Right hindlimb (tissue), 1 donor: ENCODE measurements at places on chromosomes 5 and 9.

DNA sequence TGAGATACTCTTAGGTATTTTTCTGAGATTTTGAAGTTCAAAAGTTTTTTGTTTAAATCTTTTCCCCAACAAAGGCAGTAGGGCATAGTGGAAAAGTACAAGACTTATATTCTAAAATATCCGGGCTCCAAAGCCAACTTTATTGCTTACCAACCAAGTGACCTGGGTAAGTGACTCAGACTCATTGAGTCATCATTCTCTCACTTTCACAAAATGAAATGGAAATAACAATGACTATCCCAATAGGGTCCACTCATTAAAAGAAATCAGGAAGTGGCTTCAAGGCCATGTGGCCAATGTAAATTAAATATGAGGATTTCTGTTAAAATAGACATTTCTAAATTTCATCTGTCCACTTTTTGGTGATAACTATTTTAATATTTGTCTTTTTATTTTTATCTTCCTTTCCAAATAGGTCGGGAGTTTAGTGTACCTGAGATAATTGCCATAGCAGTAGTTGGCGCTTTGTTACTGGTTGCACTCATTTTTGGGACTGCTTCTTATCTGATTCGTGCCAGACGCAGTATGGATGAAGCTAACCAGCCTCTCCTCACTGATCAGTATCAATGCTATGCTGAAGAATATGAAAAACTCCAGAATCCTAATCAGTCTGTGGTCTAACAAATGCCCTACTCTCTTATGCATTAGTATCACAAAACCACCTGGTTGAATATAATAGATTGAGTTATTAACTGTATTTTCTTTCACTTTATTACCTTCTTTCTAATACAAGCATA, 15.5 kb downstream of the TYRP1 start:
- no peak for DNase-seq

DNA sequence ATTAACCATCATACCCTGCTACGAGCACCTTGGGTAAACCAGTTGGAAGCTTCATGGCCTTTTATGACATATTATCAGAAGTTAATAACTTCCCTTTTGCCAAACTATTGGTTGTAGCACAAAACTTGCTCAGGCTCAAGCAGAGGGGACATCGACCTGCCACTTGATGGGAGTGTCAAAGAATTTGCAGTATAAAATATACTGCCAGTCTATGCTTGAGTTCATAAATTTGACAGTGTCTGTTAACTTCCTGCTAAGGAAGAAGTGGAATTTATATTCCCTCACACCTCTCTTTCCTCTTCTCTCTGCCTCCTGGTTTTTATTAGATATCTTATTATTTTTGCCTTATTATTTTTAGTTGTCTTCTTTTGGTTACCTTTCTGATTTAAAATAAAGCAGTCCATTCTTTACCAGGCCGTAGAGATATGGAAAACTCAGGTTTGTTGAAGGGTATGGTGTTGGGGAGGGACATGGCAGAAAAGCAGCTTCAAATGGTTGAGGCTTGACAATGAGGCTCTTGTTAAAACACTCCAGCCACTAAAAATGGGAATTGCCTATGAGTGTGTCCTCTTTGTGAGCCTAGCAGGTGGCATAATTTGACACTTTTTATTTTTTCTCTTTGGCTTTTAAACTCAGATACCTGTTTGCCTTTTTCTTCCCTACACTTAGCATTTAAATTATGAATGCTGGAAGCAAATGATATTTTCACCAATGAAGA, 298.0 kb downstream of the DOCK8 start:
- DNase-seq, result no peak

- DNase-seq, result peak; percentile 77
Measured at GRCh38 chr5:88883836-88884607, 1.0 kb upstream of the MEF2C start.

GRCh38 chr5:60685700-60686099, 14.3 kb downstream of the DEPDC1B start:
- no peak for DNase-seq

DNA sequence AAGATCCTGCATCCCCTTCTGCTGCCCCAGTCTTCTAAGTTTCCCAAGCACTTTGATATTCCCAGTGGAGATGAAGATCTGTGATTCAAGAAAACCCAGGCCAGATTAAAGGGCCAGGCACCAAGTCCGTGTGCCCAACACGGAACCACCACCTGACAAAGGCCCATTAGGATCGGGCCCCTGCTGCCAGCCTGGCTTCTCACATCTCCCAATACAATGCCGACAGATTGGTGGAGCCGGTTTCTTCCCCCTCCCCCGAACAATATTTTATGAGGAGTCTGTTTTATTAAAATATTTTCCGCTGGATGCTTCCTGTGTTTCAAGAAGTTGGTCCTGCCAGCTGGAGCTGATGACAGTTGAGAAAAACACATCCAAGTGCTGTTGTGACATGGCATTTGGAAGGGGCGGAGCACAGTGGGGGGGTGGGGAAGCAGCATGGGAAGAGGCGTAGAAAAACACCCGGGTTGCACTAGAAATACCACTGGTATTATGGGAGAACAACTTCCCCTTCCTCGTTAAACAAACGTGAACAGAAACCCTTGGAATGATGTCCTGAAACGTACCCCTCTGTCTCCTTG, 45.0 kb downstream of the CRB2 start:
- no peak for DNase-seq

GRCh38 chr5:157050050-157050449, 8.9 kb downstream of the HAVCR1 start:
- DNase-seq, result no peak

DNA sequence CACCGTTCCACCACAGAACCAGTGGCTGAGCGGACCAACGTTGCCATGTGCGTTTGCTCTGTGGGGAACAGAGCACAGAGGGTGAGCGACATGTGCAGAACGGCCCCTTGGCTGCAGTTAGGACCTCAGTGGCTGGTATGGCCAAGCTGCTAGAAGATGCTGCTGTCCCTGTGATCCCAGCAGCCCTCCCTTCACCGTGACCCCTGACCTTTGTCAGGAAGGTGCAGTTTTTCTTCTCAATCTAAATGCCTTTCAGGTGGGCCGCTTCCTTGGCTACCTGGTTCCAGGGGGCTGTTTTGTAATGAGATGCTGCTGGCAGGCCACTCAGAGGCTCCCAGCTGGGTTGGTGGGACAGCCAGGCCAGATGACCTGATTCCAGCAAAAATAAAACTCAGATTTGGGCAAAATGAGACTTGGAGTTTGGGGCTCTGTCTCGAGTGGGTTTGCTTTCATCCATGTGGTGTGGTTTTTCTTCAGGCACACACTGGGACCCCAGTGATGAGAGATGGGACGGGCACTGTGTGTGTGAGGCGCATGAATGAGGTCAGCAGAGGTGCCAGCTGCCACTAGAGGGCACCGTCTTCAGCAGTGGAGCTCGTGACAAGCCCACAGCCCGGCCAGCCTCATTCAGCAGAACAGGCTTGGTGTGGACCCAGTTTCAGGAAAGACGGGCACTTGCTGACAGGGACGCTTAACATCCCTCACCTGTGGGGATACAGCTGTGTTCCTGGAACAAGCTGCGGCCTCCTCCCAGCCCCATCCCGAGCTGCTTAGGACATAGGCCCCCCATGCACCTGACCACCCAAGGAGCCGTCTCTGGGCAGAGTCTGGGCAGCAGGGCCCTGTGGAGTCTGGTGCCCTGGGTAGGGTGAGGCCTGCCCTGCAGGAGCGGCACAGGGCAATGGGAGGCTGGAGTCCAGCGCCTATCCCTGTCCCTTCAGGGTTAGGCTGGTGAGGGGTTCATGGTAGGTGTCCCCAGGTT, 4.1 kb downstream of the MRPS2 start:
- no peak for DNase-seq

DNA sequence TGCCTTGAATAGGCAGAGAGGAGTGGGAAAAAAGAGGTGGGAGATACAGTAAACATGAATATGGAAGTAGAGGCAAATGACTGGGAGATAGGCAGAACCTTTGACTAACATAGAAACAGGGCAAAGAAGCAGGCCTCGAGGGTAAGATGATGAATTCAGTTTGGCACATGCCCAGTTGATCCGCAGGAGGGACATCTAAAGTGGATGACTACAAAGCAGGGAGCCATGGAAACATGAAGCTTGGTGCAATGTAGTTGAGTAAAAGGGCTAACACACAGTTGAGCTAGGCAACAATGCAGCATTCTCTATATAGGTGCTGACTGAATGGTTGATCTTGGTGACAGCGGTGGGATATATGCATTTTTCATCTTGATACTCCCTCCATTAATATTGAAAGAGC, 253.8 kb downstream of the DMRT2 start:
- no peak for DNase-seq

DNA sequence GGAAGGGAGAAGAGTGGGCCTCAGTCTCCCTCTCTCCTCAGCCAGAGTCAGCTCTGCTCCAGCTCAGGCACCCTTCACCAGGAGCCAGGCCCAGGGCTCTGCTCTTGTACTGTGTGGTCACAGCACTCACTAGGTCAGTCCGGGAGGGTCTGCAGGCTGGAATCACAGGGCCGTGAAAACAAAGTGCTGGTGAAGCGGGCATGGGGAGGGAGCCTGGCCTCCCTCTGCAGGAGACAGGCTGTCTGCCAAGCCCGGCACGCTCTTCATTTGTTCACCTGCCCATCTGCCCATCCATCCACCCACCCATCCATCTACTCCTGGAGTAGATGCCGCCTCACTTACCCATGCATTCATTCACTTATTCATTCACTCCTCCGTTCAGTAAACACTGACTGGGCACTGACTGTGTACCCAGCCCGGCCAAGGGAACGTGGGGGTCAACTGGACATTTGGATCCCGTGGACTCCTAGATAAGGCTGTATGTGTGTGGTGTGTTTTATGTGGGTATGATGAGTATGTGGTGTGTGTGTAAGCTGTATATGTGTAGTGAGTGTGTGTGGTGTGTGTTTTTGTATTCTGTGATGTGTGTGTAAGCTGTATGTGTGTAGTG, 3.6 kb downstream of the SPAAR start:
- DNase-seq, result no peak

GRCh38 chr9:134485653-134486052, 155.9 kb upstream of the COL5A1 start:
- no peak for DNase-seq
